ENCODE measurements at places on chromosomes 5 and 9.

DNA sequence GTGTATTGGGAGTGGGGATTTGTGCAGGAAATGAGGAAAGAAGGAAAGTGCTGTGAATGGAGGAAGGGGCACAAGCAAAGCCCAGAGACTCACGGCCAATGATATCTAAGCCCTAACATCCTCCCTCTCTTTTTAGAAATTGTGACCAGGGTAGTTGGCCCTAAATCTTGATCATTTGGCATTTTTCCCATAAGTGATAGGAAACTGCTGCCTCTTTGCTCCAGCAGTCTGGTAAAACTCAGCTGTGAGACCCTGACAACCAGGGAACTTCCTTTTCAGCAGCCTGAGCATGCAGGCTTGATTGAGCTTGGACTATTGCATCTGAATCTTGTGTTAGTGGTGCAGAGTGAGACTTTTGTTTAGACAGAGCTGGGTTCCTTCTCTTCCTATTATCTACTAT is 9.6 kb upstream of the ADRB2 start:
- DNase-seq, result no peak

- no peak for DNase-seq
Measured at GRCh38 chr9:12851341-12852090, 76.7 kb downstream of the LURAP1L start.

- no peak for DNase-seq
Measured at GRCh38 chr5:37247036-37247435, 2.1 kb downstream of the CPLANE1 start.

GRCh38 chr5:117859176-117859575 is 1129.2 kb downstream of the DTWD2 start:
- DNase-seq, result no peak

DNA sequence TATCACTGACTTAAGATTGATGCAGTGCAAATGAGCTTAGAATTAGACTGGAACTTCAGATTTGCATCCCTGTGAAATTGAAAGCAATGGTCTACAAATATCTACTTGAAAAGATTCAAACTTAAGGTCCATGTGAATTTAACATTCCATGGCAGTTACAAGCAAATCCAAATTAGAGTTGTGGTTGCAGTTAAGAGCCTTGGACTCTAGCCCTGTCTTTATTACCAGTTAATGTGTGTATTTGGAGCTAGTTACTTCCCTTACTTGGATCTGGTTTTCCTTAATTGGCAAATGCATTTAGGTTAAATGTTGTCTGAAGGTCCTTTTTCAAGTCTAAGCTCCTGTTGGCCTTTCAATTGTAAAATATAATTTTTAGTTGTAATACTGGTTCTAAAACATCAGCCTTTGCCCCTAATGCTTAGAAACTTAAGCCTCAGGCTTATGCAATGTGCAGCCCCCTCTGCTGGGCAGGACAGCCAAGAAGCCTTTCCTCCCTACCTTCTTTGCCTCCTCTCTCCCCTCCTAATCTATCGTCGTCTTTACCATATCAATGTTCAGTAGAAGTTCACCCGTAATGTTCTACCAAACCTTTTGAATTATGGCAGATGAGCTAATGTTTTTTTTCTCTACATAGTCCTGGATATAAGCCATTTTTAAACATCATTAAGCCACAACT is 59.5 kb downstream of the ERMP1 start:
- DNase-seq, result no peak

GRCh38 chr5:145495741-145496140 is 339.4 kb downstream of the PRELID2 start:
- DNase-seq, result no peak

DNA sequence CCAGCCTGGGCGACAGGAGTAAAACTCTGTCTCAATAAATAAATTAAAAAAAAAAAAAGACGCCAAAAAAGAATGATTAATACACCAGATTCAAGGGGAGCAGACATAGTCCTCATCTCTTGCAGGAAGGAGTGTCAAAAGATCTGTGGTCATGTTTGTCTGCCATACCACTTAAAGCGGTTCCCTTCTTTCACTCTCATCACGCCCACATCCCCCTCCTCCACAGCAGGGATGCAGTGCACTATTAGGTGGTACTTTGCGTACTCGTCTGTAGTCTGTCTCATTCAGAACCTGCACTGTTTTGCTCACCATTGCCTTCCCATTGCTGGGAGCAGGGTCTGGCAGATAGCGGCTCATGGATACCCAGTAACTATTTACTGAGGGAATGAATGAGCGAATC is 11.2 kb downstream of the CDHR2 start:
- DNase-seq, result no peak

DNA sequence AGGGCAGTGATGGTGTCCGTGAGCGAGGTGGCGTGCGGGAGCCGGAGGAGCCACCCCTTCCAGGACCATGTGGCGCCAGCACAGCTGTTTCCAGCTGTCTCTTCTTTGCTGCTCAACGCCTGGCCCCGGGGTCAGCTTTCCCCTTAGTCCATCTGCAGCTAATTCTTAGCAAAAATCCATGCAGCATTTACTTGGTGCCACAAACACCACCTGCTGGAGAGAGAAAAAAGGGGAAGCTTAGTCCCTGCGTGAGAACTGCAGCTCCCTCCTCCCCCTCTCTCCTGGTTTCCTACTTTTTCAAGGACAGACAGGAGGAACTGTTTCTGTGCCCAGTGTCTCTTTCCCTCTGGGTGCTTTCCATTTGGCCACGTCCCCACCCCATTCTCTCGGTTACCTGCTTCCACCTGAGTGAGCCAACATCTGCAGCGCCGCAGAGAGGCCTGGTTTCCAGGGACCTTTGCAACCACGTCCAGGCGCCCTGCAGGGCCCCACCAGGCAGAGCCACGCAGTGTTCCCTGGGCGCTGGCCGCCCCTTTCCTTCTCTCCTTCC is 3.4 kb downstream of the SLC6A19 start:
- DNase-seq, result no peak

- DNase-seq, result peak; percentile 21
Measured at GRCh38 chr5:145825751-145826180, 9.4 kb downstream of the PRELID2 start.

GRCh38 chr5:151677776-151678545 is 8.8 kb downstream of the SPARC start:
- no peak for DNase-seq

DNA sequence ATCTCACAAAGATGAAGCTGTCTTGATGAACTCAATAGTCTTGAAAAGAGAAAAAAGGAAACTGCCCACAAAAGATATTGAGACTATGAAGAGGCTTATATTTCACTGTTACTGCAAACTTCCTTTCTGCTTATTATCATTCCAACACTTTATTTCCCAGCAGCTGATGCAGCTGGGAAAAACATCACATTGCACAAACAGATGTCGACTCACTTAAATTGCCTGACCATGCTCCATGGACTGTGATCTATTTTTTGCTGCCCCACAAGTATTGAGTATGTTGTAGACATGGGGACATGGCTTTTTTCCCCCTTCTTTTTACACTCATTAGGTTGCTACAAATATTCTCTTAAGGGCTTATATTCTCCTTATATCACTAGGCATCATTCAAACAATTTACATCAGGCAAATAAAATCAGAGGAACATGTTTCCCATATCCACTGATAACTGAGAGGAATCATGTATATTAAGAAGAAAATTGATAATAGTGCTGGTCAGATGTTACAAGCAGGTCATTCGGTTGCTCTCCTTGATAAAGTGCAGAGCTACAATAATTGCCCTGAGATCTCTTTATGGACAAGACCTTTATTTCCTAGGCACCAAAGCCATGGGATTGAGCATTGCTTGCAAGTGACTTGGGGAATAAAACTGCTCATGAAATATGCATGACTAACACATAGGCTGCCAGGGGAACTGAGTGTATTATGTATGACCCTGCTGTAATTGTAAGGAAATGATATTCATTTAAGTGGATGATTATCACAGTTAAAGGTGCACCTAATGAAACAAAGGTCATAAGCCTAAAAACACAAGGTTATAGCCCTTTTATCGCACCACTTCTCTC is 509.9 kb downstream of the ZNF608 start:
- DNase-seq, result no peak

DNA sequence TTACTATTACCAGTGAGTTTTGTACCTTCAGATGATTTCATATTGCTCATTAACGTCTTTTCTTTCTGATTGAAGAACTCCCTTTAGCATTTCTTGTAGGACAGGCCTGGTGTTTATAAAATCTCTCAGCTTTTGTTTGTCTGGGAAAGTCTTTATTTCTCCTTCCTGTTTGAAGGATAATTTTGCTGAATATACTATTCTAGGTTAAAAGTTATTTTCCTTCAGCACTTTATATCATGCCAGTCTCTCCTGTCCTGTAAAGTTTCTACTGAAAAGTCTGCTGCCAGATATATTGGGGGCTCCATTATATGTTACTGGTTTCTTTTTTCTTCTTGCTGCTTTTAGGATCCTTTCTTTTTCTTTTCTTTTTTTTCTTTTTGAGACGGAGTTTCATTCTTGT is 13.3 kb downstream of the CDK7 start:
- DNase-seq, result no peak

GRCh38 chr5:62263401-62263800 is 42.6 kb upstream of the KIF2A start:
- DNase-seq, result no peak

DNA sequence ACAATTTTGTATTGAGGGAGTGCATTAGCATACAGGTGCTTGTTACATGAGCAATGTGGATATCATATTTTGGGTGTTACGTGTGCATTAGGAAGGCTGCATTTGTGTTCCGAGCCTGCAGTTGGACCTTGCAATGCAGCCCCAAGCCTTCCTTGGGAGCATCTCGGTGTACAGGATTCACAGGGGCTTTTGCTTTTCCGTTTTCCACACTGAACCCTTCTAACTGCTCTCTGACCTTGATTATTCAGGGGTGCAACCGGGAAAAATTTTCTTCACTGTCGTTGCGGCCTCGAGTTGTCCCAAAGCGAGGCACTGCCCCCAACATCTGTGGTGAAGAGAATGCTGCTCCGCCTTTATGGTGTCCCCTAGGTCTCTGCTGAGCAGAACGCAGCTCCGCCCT is 80.1 kb upstream of the PLEKHG4B start:
- no peak for DNase-seq

- no peak for DNase-seq
Measured at GRCh38 chr9:85521371-85522197, 220.2 kb downstream of the AGTPBP1 start.

DNA sequence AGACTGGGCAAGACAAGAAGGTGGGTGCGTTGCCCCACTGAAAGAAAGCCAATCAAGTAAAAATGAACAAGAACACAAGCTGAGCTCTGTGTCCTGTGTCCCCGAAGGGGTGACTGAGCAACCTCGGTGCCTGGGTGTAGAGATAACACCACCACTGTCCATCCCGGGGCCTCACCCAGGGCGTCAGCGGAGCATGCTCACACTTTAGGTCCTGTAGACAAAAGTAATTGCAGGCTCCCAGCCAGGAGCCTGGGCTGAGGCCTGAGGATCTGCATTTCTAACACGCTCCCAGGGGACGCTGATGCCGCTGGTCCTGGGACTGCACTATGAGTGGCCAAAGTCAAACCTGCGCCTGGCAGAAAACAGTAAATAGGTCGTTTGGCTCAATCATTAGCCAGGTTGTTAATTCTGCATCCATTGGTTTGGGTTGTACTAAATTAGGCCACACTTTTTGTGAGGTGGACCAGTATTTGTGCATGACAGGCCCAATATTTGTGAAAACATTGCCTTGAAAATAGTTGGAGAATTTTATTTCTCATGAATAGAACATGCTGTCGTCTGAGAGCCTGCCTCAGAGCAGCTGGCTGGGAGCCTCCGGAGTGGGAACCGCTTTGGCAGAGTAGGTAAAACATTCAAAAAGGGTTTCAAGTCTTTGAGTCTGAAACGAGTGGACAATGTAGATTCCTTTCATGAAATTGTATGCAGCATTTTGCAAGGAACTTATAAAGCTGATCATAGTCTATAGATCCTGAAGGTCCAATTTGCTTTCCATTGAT is 38.3 kb downstream of the ANKRD33B start:
- no peak for DNase-seq

DNA sequence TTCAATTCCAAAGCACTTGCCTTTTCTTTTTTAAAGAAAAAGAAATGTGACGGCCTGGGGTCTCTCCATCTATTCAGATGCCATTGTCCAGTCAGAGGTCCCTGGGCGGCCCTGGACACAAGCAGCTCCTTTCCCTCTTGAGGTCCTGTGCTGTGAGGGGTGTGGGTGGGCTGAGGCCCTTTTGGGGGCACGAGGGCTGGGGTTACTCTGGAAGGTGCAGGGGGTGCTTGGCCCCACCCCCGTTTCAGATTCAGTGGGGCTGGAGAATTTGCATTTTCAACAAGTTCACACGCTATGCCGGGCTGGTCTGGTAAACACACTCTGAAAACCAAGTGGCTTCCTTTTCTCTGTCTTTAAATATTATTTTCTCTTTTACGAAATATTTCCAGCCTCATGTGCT is 91.4 kb upstream of the PHYKPL start:
- DNase-seq, result no peak

DNA sequence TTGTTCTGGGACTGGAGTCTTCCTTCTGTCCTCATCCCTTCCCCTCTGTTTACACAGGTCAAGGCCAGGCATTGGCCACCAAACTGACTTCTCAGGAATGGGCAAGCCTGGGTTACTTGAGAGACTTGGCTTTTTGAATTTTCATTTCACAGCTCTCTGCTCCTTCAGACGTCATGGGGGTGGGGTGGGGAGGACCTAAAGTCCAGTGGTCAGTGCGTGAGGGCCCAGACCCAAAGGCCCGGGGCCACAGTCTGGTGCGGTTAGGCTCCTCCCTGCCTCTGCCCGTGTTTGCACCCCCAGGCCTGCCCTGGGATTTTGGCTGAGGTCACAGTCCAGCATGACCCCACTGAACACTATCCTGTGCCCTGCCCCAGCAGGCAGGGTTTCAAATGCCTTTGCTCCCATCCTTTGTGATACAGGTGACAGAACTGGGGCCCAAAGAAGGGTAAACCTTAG is 4.1 kb upstream of the CXXC5 start:
- no peak for DNase-seq

- DNase-seq, result no peak
Measured at GRCh38 chr9:33662871-33663270, 132.5 kb upstream of the PRSS3 start.

DNA sequence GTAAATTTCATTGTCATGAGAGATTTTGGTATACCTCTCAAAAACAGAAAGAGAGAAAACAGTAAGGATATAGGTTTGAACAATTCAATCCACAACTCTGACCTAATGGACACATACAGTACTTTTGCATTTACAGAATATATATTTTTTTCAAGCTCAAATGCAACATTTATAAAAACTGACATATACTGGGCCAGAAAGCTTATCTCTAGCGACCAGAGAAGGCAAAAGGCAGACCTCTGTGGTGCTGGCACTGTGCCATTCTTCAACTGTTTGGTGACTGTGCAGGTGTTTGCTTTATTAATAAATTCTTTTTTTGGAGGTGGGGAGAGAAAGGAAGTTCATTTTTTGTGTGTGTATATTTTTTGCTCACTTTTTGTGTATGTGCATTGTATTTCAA is 6.0 kb upstream of the PLAC8L1 start:
- no peak for DNase-seq

GRCh38 chr5:111699324-111699723 is 57.7 kb downstream of the NREP start:
- DNase-seq, result no peak

DNA sequence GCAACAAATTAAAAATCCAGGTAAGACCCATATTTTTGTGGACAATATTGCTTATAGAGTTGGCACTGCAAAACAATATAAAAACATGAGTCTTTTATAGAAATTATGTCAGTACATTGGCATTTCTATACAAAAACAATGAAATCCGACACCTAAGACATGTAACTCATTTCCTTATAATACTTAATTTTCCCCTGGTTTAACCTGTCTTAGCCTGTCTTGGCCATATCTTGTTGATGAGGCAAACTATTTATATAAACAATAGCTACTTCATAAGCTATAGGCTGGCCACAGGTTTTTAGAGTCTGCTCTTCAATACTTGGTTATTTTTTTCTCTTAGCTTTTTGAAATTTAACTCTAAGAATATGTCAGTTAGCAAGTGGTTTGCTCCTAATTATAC is 44.7 kb upstream of the IZUMO3 start:
- no peak for DNase-seq

GRCh38 chr5:171989276-171989675 is 17.2 kb downstream of the FBXW11 start:
- DNase-seq, result no peak
